Germinal center (tissue), 1 donor: ENCODE measurements at places on chromosomes 11 and 22.

DNA sequence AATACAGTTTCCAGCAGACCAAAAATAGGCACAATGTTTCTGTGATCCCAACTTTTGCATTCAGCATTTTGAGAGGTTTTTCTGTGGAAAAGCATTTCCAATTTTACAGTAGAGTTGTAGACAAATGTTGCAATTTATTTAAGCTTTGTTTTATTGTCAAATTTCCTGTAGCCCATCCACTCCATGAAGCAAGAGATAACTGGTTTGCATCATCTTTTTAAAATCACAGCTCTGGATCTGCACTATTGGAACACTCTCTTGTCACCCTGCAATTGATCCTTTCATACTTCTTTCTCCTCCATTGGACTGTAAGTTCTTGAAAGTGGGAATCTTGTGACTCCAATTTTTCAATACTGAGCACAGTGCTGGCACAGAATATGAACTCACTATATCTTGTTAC, 86.0 kb downstream of the MAML2 start:
- no peak for DNase-seq

- DNase-seq: no peak
These were observed 22.0 kb upstream of the CPT1A start for GRCh38 chr11:68863553-68864265.

DNA sequence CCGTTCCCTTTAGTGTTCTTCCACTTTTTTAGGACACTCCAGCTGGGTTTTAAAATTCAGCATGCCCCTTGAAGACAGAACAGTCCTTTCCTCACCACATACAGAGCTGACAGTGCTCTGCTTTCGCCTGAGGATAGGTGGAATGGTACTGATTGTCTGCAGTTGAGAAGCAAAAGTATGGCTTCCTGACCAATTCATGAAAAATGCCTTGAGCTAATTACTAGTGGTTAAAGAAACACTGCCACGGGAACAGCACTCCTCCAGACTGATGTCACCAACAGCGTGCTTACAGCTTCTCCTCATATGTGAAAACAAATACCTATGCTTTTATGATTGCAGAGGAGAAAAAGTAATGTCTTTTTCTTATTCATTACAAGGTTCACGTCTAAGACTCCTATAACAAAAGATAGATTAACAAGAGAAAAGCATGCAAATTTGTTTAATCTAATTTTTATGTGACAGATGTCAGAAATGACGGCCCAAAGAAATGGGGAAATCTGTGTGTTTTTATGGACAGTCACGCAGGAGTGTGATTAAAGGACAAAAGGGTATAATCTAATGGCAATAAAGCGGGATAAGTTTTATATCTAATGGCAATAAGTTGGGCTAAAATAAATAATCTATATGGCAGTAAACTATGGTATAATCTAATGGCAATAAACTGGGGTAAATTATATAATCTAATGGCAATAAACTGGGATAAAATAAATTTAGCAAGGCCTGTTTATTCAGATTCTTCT, 123.4 kb upstream of the ARHGAP42 start:
- no peak for DNase-seq

DNA sequence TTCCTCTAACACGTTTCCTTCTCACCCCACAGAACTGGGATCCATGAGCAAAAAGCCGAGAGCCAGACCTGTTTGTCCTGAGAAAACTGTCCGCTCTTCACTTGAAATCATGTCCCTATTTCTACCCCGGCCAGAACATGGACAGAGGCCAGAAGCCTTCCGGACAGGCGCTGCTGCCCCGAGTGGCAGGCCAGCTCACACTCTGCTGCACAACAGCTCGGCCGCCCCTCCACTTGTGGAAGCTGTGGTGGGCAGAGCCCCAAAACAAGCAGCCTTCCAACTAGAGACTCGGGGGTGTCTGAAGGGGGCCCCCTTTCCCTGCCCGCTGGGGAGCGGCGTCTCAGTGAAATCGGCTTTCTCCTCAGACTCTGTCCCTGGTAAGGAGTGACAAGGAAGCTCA, 24.0 kb downstream of the CD5 start:
- DNase-seq: no peak

DNA sequence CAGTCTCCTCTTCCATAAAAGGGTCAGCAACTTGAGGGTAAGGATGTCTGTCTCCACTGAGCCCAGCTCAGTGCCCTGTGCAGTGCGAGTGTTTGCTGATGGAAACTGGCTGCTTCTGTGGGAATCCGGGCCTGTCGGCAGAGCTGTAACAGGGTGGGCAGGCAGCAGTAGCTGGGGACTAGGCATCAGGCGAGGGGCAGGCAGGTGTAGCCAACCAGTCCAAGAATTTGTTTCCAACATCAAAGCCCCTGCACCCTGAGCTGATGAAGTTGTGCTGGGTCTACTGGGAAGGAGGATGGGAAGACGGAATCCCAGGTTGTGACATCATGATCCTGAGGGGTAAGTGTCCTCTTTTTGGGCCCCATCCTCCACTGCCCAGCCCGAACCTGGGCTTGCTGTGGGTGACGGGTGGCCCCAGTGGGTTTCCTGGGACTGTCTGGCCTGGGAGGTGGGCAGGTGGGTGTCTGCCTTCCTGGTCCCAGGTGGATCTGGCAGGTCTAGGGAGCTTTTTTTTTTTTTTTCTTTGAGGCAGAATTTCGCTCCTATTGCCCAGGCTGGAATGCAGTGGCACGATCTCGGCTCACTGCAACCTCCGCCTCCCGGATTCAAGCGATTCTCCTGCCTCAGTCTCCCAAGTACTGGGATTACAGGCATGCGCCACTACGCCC, 11.0 kb downstream of the SLC29A2 start:
- DNase-seq: no peak

DNA sequence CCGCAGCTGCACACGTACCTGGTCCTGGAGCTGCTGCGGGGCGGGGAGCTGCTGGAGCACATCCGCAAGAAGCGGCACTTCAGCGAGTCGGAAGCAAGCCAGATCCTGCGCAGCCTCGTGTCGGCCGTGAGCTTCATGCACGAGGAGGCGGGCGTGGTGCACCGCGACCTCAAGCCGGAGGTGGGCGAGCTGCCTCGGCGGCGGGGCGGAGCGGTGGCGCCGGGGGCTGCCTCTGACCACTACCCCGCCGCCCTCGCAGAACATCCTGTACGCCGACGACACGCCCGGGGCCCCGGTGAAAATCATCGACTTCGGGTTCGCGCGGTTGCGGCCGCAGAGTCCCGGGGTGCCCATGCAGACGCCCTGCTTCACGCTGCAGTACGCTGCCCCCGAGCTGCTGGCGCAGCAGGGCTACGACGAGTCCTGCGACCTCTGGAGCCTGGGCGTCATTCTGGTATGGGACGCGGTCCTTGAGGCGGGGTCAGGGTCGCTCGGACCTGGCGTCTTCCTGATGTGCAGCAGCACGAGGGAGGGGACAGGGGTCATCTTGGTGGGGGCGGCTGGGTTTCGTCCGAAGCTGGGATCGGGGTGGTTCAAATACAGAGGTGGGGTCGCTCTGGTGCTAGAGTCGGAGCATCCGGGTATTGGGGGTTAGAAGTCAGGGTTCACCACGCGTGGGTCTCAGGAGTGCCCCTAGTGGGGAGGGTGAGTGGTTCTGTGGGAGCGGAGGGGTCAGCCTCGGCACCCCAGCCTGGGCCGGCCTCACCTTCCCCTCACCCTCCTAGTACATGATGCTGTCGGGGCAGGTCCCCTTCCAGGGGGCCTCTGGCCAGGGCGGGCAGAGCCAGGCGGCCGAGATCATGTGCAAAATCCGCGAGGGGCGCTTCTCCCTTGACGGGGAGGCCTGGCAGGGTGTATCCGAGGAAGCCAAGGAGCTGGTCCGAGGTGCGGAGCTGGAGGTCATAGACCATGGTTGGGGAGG, 10.8 kb downstream of the RPS6KA4 start:
- no peak for DNase-seq

GRCh38 chr22:33844273-33844672, 76.0 kb downstream of the LARGE1 start:
- no peak for DNase-seq
